ENCODE measurements at places on chromosomes 16 and 17.

DNA sequence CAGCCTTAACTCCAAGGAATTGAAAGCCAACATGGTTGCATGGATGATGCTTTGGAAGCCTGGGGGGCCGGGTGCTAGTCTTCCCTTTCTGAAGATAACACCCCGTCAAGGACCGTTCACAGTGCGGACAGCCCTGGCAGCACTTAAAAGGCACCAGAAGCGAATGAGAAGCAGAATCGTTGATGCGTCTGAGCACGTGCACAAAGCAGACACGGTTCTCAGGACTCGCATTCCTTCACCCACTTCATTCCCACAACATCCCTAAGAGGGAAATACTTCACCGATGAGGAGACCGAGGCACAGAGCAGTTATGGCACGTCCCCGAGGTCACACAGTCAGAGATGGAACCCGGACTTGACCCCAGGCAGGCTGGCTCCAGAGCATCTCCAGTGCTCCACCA lies 14.2 kb downstream of the TRPV1 start:
- no peak for DNase-seq

DNA sequence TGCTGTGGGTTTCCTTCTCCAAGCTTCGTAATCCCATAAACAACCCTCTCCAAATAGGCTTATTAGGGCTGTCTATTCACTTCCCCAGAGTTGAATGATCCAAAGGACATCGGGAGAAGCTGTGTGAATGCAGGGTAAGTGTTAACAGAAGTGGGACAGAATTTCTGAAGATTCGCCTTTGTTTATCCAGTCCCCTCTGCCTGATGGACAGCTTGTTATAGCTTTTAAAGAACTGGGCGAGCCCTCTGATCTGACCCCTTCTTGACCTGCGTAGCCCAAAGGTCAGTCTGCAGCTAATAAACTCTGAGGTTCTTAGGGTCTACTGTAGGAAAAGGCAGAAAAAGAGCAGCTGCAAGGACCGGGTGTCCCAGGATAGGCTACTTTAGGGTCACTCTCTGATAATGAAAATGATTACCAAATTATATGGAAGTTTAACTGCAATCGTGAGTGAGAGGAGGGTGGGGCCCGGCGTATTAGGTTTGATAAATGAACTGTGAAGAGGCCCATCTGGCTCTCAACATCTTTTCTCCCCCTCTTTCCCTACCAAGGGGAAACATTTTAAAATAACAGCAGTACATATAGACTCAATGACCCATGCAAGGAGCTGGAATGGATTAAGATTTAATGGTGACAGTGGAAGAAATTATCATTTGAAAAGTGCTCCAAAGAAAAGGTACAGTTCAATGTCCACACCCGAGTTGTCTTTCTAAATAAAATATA lies 233.4 kb downstream of the FTO start:
- no peak for DNase-seq

DNA sequence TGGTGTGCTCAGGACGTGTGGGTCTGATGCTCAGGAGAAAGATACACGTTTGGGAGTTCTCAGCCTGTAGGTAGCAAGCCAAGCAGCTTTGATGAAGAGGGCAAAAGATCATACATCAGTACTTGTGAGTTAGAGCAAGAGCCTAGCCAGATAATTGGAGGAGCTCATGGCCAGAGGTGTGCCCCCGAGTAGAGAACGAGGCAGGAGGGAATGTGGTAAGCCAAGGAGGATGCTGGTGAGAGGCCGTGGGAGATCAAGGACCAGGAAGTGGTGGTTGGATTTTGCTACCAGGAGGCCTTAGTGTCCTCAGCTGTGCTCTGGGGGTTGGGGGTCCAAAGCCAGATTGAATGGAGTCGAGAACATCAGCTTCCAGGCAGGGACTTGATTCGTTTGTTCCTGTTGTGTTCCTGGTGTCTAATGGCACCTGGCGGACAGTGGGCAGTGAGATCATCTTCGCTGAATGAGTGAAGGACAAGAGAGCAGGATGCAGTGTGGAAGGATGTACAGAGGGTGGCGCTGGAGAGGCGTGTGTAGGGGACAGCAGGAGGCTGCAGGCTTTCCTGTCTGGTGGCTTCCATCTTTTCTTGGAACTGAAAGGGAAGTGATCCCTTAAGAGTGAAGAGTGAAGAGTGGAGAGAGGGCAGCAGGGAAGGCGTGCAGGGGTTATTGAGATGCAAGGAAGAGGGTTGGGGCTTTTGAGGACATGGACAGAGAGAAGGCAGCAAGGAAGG lies 11.6 kb downstream of the FBXL19 start:
- no peak for DNase-seq

- no peak for DNase-seq
Measured at GRCh38 chr16:54140057-54140787, 146.4 kb downstream of the IRX3 start.

DNA sequence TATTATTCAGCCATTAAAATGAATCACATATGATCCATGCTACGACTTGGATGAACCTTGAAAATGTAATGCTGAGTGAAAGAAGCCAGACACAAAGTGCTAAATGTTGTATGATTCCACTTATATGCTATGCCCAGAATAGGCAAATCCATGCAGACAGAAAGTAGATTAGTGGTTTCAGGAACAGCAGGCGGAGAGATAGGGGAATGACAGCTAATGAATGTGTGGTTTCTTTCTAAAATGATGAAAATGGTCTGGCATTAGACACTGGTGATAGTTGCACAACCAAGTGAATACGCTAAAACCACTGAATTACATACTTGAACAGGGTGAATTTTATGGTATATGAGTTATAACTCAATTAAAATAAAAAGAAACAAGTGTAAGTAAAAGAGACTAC lies 121.8 kb upstream of the NOG start:
- DNase-seq, result no peak

- no peak for DNase-seq
Measured at GRCh38 chr17:51016099-51016498, 104.6 kb downstream of the SPAG9 start.

- no peak for DNase-seq
Measured at GRCh38 chr17:42271779-42272035, 4.5 kb downstream of the STAT5B start.

DNA sequence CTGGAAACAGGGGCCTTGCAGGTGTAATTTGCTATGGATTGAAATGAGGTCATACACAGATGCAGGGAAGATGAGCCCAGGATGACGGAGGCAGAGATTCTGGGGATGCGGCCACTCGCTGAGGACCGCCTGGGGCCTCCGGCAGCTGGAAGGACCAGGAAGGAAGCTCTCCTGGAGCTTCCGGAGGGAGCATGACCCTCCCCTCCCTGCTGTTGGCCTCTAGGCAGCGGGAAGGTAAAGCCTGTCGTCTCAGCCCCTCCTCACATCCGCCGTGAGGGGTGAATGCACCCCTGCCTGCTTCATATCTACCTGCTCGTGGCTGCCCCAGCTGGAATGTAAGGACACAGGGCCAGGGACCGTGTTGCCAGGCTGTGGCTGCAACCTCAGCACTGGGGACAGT lies 29.1 kb upstream of the ZNF469 start:
- no peak for DNase-seq

DNA sequence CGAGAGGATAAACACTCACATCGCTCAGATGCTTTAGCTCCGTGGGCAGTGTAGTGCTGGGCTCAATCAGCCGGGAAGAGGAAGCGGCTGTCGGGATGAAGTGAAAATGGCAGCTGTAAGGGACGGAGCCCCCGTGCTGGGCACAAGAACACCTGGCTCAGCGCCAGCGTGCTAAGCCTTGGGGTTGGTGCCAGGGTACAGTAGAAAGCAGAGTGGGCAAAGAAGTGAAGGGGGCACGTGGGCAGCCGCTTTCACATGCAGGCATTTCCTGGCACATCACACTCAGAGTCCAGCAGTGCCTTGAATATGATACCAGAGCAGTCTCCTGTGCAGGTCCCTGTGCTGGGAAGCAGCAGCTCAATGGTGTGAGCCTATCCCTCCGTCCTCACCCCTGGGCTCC lies 51.1 kb upstream of the FOXF1 start:
- DNase-seq, result no peak

- no peak for DNase-seq
Measured at GRCh38 chr16:84898447-84898846, 78.7 kb downstream of the CRISPLD2 start.

- DNase-seq, result no peak
Measured at GRCh38 chr16:56910112-56910511, 21.8 kb upstream of the HERPUD1 start.

DNA sequence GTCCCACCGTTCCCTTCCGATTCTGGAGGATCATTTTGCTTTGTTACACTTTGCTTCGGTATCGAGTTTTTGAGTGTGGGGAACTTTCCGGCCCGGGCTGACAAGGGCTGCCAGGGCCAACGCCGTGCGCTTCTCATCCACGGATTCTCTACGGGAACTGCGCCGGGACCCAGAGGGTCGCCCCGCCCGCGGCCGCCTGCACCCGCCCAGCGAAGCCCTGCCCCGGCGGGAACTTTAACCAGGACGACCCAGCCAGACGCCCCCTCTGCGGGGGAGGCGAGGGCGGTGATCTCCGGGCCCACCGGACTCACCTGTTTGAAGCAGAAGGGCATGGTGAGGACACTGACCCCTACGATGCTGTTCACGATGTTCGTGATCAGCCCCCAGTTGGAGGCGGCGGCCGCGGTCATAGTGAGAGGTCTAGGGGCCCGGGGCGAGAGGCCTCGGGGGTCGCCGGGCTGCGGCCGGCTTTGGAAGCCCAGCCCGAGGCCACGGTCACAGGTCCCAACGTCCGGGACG lies 536 bp downstream of the SLC38A10 start:
- no peak for DNase-seq

- no peak for DNase-seq
Measured at GRCh38 chr16:28064706-28065249, 1.3 kb upstream of the GSG1L start.

DNA sequence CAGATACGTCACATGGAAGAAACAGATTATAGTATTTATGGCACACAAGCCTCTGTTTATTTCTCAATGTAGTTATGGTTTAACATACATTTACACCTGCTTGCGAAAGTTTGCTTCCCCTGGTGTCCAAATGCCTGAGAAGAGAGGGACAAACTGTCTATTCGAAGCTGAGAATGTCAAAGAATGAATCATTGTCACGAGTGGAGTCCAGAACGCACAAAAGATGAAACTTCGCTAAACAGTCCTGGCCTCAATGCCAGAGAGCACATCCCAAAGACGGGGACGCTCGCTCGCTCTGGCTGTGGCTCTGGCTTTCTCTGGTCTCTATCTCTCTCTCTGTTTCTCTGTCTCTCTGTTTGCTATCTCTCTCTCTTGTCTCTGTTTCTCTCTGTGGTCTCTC lies 298.8 kb downstream of the FOXL1 start:
- DNase-seq, result no peak

GRCh38 chr17:11511696-11512095 lies 86.6 kb upstream of the DNAH9 start:
- DNase-seq, result no peak

DNA sequence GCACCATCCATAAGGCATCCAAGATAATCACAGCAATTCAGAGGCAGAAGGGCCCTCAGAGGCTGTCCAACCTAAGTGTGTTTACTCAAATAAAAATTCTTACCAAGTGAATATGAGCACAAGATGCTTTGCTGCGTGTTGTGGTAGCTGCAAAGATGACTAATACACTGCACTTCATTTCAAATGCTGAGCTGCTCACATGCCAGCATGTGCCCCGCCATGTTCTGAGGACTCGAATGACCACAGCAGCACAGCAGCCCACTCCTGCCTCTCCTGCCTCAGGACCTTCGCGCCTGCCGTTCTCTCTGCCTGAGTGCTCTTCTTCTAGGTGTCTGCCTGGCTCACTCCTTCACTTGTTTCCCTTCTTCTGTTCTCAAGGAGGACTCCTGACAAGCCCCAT lies 19.0 kb downstream of the PIK3R5 start:
- DNase-seq, result no peak

- DNase-seq, result no peak
Measured at GRCh38 chr17:7024402-7024785, 1.5 kb downstream of the BCL6B start.

DNA sequence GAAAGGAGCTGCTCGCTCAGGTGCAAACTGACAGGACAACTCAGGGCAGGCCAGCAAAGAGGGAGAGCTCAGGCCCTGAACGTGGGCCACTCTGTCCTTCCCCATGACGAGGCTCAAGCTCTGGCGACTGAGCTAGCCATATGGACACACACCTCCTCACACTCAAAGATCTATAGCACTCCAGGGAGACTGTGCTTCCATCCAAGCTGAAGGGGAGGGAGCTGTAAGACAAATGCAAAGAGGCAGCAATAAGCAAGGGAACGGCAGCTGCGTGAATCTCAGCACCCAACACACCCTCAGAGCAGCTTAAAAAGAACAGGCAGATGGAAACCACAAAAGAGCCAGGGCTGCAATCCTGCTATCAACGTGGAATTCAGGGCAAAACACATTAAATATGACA lies 13.5 kb downstream of the NUDT16L1 start:
- DNase-seq, result no peak

- no peak for DNase-seq
Measured at GRCh38 chr17:34091975-34092374, 163.1 kb upstream of the CCL2 start.

- no peak for DNase-seq
Measured at GRCh38 chr17:17150448-17150800, 55.7 kb downstream of the PLD6 start.

DNA sequence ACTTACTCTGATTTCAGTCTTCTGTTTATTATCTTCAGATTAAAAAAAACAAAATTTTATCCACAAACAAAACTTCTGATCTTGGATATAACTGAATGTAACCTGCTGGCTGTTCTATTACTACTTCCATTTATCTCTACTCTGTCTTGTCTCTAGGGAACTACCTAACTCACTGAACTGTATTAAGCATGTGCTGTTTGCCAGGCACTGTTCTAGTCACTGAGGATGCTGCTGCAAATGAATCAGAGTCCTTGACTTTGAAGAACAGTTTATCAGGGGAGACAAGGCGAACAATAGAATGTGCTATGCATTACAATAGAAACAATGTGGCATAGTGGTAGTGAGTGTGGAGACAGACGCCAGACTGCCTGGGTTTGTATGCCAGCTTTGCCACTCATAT lies 2.3 kb upstream of the ANKRD40 start:
- no peak for DNase-seq

GRCh38 chr17:2712300-2713043 lies 908 bp upstream of the CLUH start:
- no peak for DNase-seq

- DNase-seq, result no peak
Measured at GRCh38 chr17:42289611-42290181, 1.4 kb downstream of the STAT5A start.

GRCh38 chr17:44878627-44879221 lies 20.5 kb downstream of the EFTUD2 start:
- peak; percentile 31 for DNase-seq

DNA sequence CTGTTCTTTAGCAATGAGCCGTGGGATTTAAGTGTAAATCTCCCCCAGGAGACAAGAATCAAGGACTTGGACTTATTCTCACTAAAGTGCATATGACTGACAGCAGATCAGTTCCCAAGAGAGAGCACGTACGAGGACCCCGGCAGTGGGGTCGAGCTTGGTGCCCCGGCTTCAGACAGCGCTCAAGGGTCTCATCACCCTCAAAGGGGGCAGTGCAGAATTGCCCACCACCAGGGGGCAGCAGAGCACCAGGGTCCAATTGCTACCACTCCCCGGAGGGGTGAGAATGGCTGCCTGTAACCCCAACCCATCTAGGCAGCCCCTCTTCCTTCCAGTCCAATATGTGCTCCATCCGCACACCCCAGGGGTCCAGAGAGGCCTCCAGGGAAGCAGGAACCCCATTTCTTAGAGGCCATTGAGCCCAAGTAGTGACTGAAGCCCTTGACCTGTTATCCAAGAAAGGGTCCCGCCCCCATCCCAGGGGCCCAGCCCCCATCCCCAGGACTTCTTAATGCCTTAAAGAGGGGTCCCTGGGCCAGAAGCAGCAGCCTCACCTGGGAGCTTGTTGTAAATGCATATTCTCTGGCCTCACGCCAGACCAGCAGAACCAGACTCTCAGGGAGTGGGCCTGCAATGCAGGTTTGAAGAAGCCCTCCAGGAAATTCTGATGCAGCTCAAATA lies 86.1 kb downstream of the ZDHHC7 start:
- DNase-seq, result no peak
